ENCODE measurements at places on chromosomes 6 and 20.

DNA sequence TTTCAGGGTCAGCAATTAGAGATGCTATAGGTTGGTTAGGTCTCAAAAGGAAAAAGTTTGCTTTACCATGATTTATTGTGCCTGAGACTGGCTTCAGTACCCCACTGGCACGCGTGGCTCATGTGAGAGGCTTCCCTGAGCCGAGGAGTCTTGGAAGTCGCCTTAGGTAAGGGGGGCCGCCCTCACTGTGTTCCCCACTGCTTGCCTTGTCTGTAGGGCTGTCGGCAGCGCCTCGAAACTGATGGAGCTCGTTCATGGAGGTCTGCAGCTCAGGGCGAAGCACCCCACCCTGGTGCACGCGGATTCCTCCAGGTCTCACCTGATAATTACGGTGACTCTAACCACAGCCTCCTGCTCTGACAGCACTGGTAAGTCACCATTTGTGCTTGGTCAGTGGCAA, 39.2 kb downstream of the FRMD1 start:
- DNase-seq: no peak

DNA sequence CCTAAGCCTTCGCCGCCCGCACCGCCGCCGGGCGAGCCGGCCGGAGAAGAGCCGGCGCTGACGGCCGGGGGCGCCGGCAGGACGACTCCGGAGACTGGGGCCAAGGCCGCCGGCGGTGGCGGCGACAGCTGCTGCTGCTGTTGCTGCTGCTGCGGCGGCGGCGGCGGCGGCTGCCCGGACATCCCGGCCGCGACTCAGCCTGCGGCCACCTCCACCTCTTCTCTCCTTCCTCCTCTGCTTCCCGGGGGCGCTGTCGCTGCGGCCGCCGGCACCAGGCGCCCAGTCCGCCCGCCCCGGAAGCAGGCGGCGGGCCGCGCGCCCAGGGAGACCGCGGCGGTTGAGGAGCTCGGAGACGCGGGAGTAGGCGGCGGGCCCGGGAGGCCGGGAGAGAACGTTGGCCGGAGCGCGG, 307 bp downstream of the RANBP9 start:
- DNase-seq: peak; percentile 81

- DNase-seq: no peak
These were observed 25.7 kb upstream of the TCF21 start for GRCh38 chr6:133863228-133863627.

DNA sequence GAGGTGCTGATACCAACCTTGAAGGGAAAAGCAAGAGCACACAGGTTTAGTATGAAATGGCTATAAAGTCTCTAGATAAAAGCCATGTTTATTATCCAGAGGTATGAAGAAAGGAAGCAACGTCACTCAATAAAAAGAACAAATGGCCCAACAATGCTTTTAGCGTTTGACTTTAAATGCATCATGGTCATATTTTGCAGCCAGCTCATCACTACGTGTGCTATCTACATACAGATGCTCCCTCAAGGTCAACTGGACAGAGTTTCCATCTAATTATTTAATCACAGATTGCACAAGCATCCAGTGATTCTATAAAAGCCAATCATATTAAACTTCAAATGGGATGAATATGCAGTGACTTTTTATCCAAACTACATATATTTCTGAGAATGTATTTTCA, 127.6 kb upstream of the SYNDIG1 start:
- DNase-seq: no peak

GRCh38 chr20:40967700-40968099, 60.9 kb upstream of the TOP1 start:
- DNase-seq: no peak

DNA sequence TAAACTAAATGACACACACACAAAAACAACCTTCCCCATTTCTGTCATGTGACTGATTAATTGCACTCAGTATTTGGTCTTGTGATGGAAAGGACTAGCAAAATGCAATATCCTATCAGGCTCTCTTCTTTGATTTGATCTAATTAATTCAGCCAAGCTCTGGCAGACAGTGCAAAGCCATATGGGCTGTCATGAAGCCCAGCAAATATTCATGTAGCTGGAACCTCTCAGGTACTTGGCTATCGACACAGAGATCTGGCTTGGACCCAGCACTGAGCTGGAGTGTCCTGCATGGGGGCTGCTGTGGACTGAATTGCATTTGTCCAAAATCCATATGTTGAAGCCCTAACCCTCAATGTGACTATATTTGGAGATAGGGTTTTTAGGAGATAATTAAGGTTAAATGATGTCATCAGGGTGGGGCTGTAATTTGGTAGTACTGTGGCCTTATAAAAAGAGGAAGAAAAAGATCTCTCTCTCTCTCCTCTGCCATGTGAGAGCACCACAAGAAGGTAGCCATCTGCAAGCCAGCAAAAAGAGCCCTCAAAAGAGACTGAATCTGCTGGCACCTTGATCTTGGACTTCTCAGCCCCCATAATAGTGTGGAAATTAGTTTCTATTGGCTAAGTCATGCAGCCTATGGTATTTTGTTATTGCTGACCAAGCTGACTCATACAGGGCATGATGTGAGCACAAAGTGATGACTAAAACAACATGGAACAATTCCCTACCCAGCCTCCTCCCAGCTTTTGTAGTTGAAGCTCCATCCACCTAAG, 77.1 kb downstream of the STMND1 start:
- peak; percentile 61 for DNase-seq

DNA sequence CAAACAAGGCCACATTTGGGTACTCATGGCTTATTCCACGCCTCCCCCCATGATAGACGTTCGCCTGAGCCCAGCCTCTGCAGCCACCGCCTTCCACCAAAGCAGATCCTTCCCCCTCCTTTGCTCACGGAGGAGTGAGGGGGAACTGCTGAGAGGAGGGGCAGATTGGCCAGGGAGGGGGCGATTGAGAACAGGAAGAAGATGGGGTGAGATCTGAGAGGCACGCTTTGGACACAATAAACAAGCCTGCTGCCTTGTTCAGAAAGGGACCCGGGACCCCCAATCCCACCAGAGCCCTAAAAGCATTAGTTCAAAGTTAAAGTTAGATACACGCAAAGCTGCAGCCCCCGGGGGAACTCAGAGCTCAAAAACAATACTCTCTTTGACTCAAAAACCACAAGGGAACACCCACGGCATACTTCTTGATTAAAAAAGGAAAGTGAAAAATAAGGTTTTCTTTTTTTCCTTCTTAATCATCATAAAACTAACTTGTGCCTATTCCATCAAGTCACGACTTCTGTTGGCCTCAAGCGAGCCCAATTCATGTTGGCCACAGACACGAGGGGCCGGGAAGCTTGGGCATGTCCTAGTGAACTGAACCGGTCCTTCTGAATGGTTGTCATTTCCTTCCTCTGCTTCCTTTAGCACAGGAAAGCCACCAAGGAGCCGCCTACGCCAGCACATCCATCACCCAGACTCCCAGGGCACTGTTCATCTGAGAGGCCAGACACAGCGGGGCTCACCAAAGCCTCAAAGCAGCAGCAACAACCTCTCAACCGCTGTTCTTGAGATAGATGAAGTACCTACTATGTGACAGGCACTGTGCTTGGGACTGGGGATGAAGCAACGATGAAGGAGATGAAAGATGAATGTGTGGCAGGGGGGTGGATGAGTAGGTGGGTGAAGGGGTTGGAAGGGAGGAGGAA, 44.7 kb downstream of the NFATC2 start:
- no peak for DNase-seq

DNA sequence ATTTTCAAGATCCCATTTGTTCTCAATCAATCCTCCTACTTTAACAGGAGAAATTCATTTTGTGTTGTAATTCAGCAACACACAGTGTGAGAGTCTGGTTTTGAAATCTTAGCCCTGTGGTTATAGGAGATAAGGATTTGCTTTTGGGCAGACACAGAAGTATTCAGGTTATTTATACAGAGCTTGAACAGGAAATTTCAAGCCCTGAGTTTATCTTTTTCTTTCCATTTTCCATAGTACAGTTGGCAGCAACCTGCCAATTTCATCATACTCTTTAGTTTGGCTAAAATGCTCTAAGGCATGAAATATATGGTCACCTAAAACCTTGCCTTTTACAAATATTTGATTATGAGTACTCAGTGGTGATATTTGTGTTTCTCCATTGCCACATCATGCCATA, 41.4 kb downstream of the PKIB start:
- DNase-seq: no peak

GRCh38 chr6:29552512-29553051, 7.0 kb downstream of the UBD start:
- peak; percentile 51 for DNase-seq

DNA sequence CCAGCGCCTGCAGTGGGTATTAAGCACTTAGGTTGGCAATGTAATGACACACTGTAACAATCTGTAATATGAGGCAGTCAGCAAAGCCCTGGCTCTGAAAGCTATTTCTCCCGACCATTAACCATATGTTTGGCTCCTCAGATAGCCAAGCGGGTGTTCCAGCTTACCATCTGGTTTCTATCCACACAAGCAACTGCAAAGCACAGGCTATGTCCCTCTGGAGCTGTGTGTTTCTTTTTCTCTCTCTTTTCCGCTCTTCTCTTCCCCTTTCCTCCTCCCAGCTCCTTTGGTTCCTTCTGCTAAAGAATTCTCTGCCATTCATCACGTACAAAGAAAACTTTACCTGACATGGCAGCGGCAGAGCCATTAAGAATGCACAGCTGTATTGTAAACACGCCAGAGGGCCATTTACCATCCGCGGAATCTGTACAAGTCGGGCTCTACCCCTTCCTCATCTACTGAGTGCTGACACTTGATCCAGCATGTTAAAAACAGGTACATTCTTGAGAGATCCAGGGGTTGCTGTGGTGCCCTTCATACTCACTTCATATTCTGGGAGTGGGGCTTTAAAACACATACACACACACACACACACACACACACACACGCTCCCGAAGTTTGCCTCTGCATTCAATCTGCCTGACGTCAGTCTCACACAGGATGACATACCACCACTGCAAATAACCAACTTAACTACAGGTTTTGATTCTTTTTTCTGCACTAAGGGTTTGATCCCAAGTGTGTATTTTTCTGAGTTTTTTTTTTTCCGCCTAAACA, 77.2 kb downstream of the BACH2 start:
- DNase-seq: peak; percentile 56

- no peak for DNase-seq
These were observed 440.1 kb upstream of the ADGRB3 start for GRCh38 chr6:68194846-68195478.

GRCh38 chr20:15699431-15700146, 873.7 kb downstream of the KIF16B start:
- DNase-seq: no peak

DNA sequence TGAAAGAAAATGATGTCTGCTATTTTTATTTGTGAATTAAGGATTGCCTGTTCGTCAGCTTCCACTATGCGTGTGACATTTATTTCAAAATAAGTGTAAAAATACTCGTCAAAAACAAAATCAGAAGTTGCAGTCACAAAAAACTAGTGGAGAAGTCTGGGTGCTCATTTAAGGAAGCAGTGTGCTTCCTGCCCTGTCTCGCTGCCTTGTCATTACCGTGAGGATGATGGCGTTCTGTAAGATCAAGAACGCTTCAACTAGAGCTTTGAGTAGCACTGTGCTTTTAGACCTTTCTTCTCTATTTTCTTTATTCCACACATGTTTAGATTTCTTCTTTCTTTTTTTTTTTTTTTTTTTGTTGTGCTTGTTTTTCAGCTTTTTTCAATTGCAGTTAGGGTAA, 186.9 kb downstream of the TBC1D7 start:
- no peak for DNase-seq

DNA sequence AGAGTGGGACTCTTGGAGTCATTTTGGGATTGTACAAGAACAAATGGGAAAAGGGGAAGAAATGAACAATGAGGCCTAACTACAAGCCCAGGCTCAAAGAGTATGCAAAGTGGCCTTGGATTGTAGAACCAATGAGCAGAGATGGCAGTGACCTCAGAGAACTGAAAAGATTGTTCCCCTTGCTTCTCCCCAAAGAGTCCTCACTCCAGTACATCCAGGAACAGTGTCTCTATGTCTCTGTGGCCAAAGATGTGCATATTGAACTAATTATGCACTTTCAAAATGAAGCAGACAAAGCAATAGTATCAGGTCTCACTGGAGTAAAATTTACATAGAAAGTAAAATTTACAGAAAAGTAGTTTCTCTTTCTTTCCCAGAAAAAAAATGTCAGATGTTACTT, 81.0 kb downstream of the SMLR1 start:
- no peak for DNase-seq

GRCh38 chr6:167987396-167988153, 9.9 kb upstream of the KIF25 start:
- DNase-seq: no peak

DNA sequence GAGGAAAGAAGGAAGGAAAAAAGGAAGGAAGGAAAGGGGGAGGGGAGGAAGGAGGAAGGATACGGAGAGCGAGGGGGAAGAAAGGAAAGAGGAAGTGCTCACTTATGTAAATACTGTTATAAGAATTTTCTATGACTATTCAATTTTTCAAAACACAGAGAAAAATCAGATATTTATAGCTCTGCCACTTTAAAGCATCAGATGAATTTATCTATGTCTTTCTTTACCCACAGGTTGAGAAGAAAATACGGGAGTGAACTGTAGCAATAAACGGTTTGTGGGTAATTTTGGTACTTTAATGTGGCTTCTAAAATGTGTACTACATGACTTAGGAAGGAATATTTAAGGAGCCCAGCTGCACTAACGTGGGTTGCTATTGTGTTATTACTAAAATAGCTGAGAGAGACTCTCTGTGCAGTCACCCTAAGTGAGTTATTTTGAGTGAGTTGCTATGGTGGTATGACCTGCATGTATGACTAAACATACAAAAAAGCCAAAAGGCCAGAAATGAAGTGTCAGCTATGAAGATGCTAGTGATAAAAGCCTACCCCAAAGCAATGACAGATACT, 225.5 kb downstream of the SOD2 start:
- DNase-seq: peak; percentile 1

GRCh38 chr6:146410851-146411595, 132.6 kb upstream of the RAB32 start:
- DNase-seq: no peak
